ENCODE measurements at places on chromosomes 12 and 14.

DNA sequence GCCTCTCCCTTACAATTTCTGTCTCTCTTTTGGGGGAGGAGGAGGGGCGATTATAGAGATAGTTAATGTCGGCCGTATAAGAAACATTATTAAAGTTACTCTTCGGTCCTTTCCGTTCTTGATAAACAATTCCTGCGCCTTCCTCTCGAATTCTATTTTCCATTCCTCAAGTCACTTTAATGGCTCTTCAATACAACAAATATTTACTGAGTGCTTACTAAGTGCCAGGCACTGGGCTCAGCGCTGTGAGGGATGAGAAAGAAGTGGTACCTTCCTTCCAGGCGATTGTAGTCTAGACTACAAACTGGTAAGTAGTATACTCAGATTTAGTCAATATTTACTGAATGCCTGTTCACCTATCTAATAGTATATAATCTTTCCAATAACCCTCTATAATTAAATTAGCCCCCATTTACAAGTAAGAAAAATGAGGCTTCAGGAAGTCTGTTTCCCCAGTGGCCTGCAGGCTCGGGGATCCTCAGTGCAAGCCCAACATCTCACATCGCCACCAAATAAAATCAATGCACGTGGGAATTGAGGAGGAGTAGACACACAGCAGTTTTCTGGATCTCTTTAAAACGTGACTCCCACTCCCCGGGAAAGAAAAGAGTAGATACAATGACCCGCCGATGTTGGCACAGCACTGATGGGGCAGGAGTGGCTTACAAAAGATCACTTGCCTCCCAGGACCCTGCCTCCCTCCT is 589 bp upstream of the ZNF219 start:
- ATAC-seq, result no peak

GRCh38 chr14:68236582-68237458 is 417.2 kb downstream of the RAD51B start:
- ATAC-seq, result no peak

DNA sequence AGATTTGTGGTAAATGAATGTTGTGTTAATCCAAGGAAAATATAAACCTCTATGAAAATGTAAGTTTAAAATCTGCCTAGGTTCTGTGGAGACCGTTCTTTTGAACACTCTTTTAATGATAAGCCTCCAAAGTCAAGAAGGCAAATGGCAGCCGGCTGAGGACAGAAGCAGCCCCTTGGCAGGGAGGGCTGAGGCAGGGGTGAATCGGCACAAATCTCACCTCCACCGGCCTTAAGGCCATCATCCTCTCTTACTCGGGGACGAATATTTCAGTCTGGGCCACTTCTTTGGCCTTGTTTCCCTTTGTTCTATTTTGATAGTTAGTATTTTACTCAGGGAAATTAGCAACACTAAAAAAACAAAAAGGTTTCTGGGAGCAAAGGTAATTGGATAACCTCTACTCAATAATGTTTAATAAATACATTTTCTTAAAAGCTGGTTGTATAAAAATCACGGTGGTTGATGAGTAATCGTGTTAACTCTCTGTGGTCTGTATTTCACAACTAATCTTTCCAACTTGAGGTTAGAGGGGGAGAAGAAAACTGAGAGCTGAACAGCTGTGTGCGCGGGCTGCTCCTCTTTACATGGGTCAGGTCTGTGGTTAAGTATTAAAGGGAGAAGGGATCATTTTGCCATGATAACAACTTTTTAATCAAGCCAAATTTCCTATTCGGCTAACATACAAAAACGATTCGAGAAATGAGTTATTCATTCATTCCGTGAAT is 18.6 kb downstream of the LGMN start:
- no peak for ATAC-seq

DNA sequence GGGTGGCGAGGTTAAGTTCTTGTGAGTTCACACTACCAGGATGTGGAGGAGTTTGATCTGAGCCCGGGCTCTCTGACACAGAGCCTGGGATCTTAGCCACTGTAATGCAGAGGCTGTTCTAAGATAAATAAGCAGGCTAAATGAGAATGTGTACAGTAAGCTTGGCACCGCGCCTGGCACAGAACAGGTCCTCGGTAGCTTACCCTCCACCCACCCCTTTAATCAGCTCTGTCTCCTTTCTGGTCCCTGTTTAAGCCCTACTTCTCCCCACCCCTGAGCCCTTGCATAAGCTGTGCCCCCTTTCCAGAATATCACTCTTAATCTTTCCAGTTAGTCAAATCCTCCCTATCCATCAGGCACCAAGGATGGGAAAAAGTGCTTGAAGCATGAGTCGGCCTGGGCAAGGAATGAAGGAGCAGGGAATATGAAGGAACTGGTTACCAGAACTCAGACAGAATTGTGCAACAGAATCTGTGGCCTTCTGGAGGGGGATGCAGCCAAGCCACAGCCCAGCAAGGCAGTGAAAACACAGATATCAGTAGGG is 32.8 kb upstream of the CMKLR1 start:
- no peak for ATAC-seq

- peak; percentile 30 for ATAC-seq
Observed at GRCh38 chr12:131828671-131829355, 620 bp downstream of the MMP17 start.

GRCh38 chr12:63075376-63076060 is 75.5 kb downstream of the AVPR1A start:
- no peak for ATAC-seq

GRCh38 chr14:98963610-98964009 is 308.4 kb downstream of the BCL11B start:
- ATAC-seq, result no peak

DNA sequence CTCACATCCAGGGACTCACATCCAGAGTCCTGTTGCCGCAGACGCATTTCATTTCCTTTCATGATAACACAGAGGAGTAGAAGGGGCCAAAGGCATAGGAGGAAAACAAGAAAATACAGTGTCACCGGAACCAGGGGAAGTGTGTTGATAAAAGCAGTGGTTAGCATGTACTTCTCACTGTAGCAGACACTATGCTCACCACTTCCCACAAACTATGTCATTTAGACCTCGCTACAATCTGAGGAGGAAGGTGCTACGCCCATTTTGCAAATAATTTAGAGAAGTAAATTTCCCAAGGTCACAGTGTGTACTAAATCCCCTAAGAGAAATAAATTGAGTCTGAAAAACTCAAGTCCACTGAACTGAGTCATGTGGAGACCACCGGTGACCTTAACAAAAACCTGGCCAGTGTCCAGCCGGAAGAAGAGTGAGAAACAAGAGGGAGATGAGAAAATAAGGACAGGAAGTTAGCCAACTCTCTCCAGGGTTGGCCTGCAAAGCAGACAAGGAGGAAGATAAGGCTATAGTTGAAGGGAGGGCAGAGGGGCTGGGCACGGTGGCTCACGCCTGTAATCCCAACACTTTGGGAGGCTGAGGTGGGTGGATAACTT is 25.8 kb upstream of the TMCC3 start:
- ATAC-seq, result no peak

DNA sequence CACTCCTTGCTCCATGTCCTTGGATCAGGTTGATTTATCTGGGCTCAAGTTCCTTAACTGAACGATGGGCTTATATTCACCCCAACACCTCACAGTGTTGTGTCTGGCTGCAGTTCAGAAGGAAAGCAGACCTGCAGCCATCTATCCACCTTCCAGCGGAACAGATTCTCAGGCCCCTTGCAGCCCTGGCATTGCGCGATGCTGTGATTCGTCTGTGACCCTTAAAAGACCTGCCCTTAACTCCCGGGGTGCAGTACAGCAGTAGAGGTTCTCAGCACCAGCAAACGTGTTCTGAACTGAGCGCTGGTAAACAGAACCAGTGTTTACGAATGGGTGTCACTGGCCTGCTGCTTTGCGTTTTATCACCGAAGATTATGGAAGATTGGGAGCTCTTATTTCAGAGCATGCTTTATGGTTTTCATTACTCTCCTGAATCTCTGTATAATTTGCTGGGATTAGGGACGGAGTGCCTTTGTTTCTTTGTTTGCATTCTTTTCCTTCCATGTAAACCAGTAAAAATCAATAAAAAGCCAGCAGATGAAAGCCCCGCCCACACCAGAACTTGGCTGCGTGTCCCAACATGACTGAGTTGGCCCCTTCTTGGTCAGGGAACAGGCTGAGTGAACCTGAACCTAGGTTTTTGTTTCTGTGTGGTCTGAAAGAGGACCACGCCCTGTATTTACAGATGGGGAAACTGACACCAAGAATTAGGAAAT is 286.7 kb upstream of the CRY1 start:
- no peak for ATAC-seq

DNA sequence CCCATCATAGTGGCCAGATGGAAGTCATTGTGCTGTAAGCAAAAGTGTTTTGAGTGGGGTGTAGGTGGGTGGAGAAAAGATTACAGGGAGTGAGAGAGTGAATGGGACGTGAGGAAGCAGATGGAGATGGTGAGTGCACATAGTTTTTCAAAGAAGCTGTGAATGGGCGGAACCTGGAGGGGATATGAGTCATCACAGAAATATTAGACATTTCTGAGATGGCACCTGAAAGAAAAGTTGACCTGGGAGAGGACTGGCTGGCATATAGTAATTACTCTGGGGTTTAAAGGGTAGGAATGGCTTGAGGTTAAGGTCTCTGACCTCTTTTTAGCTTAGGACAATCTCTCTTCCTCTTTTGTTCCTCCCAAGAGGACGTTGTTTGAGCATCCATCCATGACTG is 50.5 kb downstream of the ANO4 start:
- no peak for ATAC-seq
